Right lobe of liver (tissue), 6 donors: ENCODE measurements at places on chromosomes 2 and 18. TPM values are rescaled to one million over a fixed set of nuclear protein-coding genes. Genes with fewer than 3 reads are reported as not detected.

- H3K27me3 ChIP-seq = no peaks in the 10 kb centered on the region
- H3K4me1 ChIP-seq = no peaks in the 10 kb centered on the region
- no peak for DNase-seq
- no peak overlapping the region for H3K4me3 ChIP-seq
Observed at GRCh38 chr18:36012891-36013290, 40.4 kb downstream of the RMP24 start.

- H3K27me3 ChIP-seq = no peaks in the 10 kb centered on the region
- no peak for DNase-seq
- peaks cover 7% of the 10 kb centered on the region for H3K4me1 ChIP-seq
- no peak overlapping the region for H3K4me3 ChIP-seq
- no peak overlapping the region for H3K27ac ChIP-seq
Observed at GRCh38 chr2:232629129-232629475, 4.3 kb upstream of the EFHD1 start.

GRCh38 chr2:122203523-122203922, 448.1 kb downstream of the TSN start:
- no peak overlapping the region for H3K4me3 ChIP-seq
- no peak overlapping the region for H3K27ac ChIP-seq
- no peaks in the 10 kb centered on the region for H3K36me3 ChIP-seq
- H3K4me1 ChIP-seq = no peaks in the 10 kb centered on the region

DNA sequence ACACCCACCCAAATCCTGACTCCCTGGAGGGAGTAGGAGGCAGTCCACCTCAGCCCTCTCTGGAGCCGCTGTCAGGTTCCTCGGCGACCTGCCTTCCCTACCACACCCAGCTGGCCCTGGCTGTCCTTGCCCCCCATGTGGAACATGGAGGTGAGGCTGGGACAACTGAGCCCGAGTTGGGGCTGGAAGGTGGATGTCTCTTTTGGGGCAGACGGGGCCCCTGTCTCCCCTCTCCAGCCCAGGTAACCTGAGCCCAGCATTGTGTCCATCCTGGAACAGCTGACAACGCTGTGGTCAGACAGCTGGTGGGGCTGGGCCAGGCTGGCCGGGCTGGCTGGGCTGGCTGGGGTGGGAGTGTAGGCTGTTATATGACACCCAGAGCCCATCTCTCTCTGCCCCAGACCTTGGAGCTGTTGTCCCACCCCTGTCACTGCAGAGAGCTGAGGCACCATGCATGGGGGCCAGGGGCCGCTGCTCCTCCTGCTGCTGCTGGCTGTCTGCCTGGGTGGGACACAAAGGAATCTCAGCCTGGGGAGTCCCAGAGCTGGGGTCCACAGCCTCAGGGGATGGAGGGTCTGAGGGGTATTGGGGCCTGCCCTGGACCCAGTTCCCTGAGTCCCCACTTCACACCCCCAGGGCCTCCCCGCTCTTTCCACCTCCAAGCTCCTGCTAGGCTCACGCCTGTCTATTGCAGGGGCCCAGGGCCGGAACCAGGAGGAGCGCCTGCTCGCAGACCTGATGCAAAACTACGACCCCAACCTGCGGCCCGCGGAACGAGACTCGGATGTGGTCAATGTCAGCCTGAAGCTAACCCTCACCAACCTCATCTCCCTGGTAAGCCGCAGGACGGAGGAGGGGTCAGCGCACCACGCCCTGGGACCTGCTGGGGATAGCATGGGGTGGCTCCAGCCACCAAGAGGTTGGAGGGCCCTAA, at the start of gene CHRNG:
TSS of gene CHRNG (plus strand) at position 395 of the 934 bp plus-strand sequence. CDS start at position 451, 56 bp downstream.
- H3K36me3 ChIP-seq = no peaks in the 10 kb centered on the region
- H3K4me3 ChIP-seq = no peak within 1 kb of the TSS
- no peak for DNase-seq
- no peaks in the 10 kb centered on the region for H3K4me1 ChIP-seq
- no peak within 1 kb of the TSS for H3K27ac ChIP-seq

DNA sequence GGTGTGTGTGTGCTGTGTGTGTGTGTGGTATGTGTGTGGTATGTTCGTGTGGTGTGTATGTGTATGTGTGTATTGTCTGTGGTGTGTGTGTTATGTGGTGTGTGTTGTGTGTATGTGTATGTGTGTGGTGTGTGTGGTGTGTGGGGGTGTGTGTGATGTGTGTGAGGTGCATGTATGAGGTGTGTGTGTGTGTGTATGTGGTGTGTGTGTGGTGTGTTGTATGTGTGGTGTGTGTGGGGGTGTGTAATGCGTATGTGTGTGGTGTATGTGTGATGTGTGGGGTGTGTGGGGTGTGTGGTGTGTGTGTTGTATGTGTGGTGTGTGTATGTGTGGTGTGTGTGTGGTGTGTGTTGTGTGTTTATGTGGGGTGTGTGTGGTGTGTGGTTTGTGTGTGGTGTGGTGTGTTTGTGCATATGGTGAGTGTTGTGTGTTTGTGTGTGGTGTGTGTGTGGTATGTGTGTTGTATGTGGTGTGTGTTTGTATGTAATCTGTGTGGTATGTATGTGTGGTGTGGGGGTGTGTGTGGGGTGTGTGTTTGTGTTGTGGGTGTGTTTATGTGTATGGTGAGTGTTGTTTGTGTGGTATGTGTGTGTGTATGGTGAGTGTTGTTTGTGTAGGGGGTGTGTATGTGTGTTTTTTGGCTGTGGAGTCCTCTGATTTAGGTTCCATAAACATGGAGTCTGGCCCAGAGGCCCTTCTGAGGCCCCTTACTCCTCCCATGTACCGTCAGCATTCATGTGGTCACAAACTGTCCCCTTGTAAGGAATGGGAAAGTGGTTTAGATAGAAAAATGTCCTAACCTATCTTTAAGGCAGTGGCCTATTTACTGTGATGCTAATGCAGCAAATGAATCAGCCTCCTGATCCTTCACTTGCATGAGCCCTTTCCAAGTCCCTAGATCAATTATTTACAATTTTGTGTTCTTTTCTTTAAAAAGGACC, 116.0 kb downstream of the ALPK2 start:
- H3K4me3 ChIP-seq = no peak overlapping the region
- H3K27me3 ChIP-seq = no peaks in the 10 kb centered on the region
- DNase-seq = no peak

DNA sequence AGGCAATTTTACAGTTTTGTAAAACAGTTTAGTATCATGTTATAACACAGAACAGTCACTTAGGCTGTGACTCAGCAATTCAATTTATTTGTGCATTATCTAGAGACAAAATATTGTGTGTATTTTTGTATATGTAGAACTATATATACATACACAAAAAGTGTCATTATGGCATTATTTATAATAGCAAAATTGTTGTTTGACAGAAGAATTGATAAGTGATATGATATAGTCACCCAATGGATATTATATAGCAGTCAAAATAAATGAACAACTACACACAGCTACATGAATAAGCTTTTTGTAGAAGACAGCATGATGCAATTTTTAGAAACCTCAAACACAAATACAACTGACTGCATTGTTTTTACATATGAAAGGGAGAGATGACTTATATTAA, 334.0 kb downstream of the TRIB2 start:
- DNase-seq = no peak
- H3K36me3 ChIP-seq = no peaks in the 10 kb centered on the region
- no peaks in the 10 kb centered on the region for H3K4me1 ChIP-seq

The CRYGD gene
- not detected for total RNA-seq

- H3K27ac ChIP-seq = no peak overlapping the region
- no peak overlapping the region for H3K4me3 ChIP-seq
- no peak for DNase-seq
- H3K36me3 ChIP-seq = no peaks in the 10 kb centered on the region
Observed at GRCh38 chr18:34511435-34511834, 198.7 kb upstream of the DTNA start.

- DNase-seq = no peak
- no peaks in the 10 kb centered on the region for H3K27me3 ChIP-seq
- H3K4me1 ChIP-seq = no peaks in the 10 kb centered on the region
Observed at GRCh38 chr2:235168174-235168979, 216.6 kb downstream of the SH3BP4 start.
